ENCODE measurements at places on chromosomes 6 and 20.
A peak's percentile ranks its signal among the peaks of the same experiment; 100 is the strongest.

- DNase-seq: peak; percentile 34
Observed at GRCh38 chr6:75601304-75602245, at the start of gene SENP6. Gene SENP6 (plus strand): TSS chr6:75601880. CDS start chr6:75602525, 645 bp downstream.

DNA sequence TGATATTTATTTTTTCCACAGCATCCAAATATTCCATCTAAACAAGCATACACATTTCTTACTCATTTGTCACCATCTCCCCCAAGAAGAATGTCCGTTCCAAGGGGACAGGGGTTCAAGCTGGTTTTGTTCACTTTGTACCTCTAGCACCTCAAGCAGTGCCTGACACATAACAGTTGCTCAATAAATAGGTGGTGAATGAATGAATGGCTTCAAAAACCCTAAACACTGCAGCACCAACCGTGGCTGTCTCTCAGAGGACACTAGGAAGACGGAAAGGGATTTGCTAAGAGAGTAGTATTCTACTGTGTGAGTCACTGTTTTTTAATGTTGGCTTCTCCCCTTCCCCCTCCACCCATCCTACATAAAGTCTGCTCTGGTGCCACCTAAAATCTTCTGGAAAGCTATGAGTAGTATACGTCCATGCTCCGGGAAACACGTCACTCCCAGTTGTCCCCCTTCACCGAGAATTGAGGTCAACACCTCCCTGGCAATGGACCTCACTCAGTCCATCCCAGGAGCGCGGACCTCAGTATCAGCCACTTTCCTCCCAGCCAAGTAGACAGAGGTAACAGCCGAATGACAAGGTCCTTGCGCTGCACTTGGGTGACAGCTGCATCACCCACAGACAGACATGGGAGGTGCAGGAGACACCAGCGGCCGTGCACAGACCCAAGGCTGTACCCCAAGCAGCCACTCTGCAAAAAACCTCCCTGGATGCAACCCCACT, 107.4 kb downstream of the PREX1 start:
- DNase-seq: no peak

- DNase-seq: no peak
Observed at GRCh38 chr20:50903353-50904051, 27.7 kb downstream of the ADNP start.

DNA sequence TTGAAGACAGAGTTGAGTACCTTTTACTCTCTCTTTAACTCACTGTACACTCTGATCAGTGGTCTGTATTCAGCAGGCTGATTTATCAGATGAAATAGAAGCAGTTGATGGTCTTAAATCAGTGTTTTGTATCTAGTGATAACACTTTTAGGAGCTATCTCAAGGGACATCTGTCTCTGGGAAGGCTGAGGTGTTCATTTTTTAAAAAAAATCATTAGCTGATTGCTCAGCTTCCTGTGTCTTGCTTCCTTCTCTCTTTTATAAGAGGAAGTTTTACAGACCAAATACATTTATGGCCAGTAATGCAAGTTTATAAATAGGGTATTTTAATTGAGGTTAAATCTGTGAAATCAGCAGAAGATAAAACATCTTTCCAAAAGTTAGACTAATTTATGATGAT, 12.0 kb upstream of the CCDC170 start:
- no peak for DNase-seq

- DNase-seq: no peak
Observed at GRCh38 chr6:121600389-121601168, 165.1 kb downstream of the GJA1 start.

DNA sequence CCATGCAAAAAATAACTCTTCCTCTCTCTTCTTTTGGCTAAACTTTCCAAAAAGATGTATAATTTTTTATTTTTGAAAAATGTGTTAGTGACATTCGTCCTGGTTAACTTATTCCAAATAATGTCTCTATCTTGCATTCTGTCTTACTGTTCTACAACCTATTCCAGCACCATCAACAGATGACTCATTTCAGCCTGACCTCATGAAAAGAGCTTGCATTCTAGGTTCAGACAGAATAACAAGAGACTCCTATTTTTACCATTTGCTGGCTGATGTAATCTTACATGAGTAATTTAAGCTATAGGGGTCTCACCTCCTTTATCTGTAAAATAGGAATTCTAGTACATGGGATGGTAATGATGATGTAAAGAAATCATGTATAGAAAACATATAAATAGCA, 109.0 kb downstream of the FUT9 start:
- DNase-seq: no peak

GRCh38 chr6:90415178-90415577, 118.5 kb upstream of the BACH2 start:
- DNase-seq: no peak

DNA sequence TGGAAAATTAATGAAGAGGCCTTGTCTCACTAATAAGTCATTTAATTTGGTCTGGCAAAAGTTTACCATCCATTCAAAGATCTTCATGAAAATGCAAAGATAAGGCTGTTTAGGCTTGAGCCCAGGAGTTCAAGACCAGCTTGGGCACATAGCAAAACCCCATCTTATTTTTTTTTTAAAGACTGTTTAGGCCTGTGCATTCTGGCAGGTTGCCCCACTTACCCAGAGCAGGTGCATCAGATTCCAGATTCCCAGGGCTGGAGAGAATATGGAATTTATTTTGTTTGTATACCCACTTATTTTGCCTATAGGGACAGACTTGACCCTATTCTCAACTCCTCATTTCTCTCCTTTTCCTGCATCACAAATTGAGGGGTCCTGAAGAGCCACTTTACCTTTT, 5.7 kb downstream of the FOXO3 start:
- no peak for DNase-seq

DNA sequence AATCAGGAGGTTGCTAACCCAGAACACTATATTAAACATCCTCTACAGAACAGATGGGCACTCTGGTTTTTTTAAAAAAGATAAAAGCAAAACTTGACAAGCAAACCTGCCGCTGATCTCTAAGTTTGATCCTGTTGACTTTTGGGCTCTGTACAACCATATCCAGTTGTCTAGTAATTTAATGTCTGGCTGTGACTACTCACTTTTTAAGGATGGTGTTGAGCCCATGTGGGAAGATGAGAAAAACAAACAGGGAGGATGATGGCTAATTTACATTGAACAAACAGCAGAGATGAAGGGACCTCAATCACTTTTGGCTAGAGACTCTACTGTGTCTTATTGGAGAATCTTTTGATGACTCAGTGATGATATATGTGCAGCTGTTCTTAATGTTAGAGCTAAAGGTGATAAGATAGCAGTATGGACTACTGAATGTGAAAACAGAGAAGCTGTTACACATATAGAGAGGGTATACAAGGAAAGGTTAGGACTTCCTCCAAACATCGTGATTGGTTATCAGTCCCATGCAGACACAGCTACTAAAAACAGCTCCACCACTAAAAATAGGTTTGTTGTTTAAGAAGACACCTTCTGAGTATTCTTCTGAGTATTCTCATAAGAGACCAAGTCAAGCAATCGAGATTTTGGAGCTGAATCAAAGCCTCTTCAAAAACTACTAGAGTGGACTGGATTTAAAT, 201.2 kb upstream of the SHLD1 start:
- DNase-seq: no peak

DNA sequence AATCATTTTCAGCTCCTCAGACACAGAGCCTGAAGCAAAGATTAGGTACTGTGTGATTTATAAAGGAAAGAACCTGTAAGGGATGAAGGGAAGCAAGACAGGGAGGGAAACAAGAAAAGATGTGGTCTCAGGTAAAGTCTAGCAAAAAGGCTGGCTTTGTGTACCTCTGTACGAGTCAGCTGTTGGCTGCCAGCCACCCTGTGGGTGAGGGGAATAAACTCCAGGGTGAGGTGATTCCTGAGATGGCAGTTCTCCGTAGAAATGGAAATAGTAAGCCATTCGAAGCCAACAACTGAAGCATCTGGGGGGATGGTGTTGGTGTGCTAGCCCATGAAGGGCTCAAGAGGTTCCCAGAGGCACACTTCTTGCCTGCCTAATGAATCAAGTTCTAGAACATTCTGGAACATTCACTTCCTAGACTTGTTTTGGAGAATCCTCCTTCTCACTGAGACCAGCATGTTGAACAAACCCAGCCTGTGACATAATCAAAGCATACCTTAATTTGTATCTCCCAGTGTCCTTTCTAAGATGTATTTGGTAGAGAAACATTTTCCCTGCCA, 10.6 kb upstream of the TTPAL start:
- no peak for DNase-seq

- DNase-seq: no peak
Observed at GRCh38 chr6:150118203-150118602, 24.6 kb upstream of the PPP1R14C start.

GRCh38 chr6:30002871-30003270, 58.2 kb upstream of the POLR1H start:
- no peak for DNase-seq

DNA sequence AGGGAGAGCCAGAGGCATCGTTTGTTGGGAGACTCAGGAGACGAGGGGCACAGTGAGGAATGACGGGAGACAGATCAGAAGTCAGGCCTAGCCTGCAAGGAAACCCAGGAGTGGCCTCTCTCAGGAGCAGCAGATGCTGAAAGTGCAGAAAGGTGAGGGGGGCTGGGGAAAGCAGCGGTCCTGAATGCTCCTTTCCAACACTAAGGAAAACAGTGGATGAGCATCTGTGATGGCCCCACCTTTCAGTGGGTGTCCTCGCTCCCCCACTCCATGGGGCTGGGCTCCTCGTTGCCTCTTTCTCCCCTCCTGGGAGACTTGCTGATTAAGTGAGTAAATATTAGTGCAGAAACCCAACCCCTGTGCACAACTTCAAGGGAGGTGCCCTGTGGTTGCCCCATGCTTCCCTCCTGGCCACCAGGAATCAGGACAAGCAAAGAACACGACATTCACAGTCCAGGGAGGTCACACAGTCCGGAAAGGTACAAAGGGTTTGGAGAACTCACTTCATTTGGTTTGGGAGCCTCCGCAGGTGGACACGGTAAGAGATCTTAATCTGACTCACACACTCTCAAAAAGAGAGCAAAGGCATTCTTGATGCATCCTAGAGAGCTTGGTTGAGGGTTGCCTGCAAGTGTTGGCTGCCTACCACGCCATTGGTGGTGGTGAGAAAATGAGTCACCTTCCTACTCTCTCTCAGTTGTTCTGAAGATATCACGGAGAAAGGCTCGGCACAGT, 9.7 kb upstream of the BPIFB1 start:
- no peak for DNase-seq

DNA sequence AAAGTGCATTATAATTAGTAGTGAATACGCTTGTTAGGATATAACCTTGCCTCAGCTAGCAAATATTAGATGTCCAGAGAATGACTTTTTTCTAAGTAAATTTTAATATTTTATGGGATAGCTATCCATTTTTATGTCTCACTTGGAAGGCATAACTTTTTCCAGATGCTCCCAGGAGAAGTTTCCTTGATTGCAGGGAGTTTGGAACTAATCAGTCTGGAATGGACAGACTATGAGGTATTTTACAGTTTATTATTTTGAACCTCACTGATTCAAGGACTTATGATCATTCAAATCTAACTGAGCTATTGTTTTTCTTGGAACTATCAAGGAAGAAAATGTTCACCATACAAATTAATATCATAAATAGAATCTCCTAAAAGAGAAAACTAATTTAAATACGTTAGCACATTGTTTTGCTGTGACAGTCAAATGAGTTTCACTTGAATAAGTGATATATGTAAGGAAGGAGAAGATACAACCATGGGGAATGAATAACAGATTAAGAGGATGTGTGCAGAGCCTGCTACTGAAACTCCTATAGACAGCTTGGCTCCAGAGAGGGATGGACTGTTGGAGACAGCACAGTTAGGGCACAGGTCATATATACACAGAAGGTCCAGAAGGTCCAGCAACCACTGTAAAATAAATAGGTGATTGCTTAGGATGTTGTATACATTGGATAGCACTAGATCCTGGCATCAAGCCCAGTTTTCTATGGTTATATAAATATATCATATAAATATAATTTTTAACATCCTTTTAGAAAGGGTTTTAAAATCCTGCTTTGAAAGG, 20.6 kb upstream of the LCA5 start:
- no peak for DNase-seq

GRCh38 chr20:10524034-10524476, 89.0 kb downstream of the SLX4IP start:
- DNase-seq: no peak

DNA sequence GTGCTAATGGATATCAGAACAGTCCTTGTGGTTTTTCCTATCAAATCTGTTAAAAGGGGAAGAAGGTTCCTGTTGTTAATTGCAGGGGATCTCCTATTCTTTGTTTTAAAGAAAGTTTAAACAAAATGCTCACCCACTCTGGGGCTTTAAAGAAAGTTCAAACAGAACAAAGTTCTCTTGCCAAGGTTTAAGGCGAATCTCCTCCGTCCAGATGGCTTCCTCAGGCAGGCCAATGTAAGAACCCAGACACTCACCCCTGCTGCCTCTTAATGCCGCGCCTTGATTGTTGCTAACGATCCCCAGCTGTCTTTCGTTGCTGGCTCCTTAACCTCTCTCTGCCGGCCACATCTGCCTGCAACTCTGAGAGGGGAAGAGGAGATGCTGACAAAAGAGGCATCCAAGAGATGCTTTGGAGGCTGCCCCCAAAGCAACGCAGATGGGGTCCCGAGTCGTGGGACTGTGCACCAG, 235.0 kb upstream of the PRDM1 start:
- DNase-seq: no peak

GRCh38 chr20:33065785-33066184, 12.1 kb downstream of the BPIFB3 start:
- no peak for DNase-seq

GRCh38 chr6:41997456-41997855, 52.9 kb upstream of the TAF8 start:
- DNase-seq: no peak

- DNase-seq: no peak
Observed at GRCh38 chr6:170116636-170117035, 174.2 kb downstream of the DLL1 start.

DNA sequence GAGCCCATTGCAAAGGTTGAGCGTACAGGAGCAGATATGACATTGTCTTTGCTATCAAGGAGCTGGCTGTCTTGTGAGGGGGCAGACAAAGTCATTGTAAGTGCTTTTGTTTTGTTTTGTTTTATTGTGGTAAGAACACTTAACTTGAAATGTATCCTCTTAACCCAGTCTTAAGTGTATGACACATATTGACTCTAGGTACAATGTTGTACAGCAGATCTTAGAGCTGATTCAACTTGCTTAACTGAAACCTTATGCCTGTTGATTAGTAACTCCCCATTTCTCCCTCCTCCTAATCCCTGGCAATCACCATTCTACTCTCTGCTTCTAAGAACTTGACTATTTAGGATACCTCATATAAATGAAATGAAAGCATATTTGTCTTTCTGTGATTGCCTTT, 429.0 kb downstream of the BMP2 start:
- no peak for DNase-seq

- no peak for DNase-seq
Observed at GRCh38 chr6:43627008-43627825, 1.8 kb downstream of the GTPBP2 start.

All from stimulated activated CD8-positive, alpha-beta memory T cell treated with anti-CD3 and anti-CD28 coated beads, Interleukin-4, amount 100 ng/mL, for 1 hour (primary cell).